ENCODE measurements at places on chromosomes 11 and 22.
A peak's percentile ranks its signal among the peaks of the same experiment; 100 is the strongest.

GRCh38 chr11:60316317-60316716, 10.7 kb upstream of the MS4A6E start:
- DNase-seq: no peak

DNA sequence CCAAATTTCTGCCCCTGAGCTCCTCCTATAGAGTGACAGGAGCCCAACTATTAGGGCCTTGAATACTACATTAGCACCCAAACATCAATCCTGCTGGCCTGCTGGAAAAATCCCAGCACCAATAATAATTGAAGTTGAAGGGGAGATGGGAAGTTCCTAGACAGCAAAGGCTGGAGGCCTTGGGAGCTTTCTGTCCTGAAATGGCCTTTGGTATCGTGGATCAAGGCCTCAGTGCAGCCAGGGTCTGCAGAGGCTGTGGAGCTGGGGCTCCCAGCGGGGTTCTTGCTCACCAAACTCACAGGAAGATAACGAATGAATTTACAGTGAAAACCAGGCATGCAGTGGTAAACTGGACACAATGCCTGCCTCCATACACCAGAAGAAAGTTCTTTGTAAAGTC, 9.2 kb upstream of the MICALL1 start:
- DNase-seq: no peak

- no peak for DNase-seq
Measured at GRCh38 chr11:78094250-78094649, 14.6 kb upstream of the NDUFC2 start.

DNA sequence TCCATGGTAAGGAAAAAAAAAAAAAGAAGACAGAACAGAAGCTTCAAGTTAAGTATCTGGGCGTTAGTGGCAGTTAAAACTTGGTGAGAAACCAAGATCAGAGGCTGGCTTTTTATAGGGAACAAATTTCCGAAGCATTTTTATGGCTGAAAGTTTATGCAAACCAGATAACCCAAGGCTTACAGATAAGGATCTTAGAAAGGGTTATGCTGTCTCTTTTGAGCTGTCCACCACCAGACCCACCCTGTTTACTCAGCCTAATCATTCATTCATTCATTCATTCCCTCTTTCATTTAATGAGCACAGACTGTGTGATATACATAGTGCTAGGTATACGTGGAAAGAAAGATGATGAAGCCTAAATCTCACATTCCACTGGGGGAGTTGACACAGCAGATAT, 89.5 kb downstream of the ME3 start:
- DNase-seq: no peak

DNA sequence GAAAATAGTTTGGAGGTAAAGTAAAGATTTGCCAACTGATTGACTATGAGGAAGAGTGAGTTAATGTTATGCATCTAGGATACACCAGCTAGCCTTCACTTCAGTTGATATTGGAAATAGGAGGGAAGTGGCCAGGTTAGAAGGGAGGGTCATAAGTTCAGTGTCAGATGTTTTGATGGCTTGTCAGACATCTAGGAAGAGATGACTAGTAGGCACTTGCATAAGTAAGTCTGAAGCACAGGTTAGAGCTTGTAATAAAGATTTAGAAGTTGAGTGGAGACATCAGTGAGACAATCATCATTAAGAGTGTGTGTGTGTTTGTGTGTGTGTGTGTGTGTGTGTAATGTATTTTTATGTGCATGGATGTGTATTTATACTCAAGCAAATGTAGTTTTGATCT, 146.1 kb downstream of the OR4C45 start:
- DNase-seq: no peak

GRCh38 chr22:42947211-42947990, 67.5 kb downstream of the PACSIN2 start:
- no peak for DNase-seq

DNA sequence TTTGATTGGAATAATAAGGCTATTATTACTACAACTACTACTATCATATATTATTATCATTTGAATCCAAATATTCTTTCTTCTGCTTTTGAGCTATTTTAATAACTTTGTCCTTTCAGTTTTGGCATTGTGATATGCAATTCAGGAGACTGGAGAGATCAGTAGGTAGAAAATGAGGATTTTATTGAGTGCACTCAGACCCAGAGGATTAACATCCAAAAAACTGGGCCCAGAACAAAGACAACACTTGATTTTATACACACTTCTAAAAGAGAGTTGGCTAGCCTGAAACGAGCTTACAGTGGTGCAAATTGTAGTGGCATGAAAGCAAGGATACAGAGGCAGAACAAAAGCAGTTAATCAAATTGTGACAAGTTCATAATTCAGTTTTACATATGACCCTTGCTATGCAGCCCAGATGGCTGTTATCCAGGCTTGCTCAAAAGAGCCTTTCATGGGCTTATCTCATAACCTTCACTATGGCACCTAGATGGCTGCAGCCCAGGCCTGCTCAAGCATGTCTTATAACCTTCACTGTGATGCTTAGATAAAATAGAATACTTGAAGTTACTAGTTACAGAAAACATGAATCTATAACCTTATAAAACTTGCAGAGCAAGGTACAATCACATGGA, 796.3 kb upstream of the RAG2 start:
- DNase-seq: no peak

DNA sequence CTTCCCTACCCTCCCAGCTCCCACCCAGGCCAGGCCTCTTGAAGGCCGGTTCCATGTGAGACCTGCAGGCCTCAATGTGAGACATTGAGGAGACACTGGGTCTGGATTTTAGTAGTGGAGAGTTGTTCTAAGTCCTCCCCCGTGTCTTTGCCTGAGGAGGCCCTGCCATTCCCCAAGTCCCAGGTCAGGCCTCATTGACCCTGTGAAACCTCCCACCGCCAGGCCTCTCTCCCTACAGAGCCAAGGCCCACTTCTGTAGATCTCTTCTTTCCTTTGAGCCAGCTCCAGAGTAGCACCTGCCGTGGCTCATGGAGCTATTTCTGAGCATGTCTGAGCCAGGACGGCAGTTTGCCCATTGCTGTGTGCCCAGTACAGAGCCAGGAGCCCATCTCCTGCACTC, 1419.6 kb downstream of the TBC1D22A start:
- no peak for DNase-seq

GRCh38 chr22:26646158-26646557, 11.2 kb upstream of the MIAT start:
- no peak for DNase-seq

GRCh38 chr22:44735518-44736428, 16.6 kb upstream of the ARHGAP8 start:
- DNase-seq: peak; percentile 71

GRCh38 chr11:95886462-95886861, 37.4 kb downstream of the MTMR2 start:
- DNase-seq: no peak

- no peak for DNase-seq
Measured at GRCh38 chr11:94790661-94791180, 22.6 kb downstream of the AMOTL1 start.

GRCh38 chr11:132784441-132784840, 747.9 kb downstream of the OPCML start:
- DNase-seq: no peak

DNA sequence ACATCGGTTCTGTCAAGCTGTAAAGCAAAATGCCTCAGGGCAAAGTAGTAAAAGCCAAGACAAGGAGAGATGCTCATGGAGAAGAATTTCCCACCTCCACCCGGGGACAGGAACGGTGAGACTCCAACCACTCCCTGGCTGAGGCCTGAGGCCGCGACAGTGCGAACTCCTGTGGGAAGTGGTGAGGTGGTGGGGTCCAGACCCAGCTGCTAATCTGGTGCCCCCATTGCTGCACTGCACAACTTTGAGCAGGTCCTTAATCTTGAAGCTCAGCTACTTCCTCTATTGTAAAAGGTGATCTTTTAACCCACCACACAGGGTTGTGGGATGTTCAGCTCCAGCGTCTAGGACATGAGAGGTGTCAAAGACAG, 83.9 kb downstream of the ZC3H12C start:
- DNase-seq: no peak

DNA sequence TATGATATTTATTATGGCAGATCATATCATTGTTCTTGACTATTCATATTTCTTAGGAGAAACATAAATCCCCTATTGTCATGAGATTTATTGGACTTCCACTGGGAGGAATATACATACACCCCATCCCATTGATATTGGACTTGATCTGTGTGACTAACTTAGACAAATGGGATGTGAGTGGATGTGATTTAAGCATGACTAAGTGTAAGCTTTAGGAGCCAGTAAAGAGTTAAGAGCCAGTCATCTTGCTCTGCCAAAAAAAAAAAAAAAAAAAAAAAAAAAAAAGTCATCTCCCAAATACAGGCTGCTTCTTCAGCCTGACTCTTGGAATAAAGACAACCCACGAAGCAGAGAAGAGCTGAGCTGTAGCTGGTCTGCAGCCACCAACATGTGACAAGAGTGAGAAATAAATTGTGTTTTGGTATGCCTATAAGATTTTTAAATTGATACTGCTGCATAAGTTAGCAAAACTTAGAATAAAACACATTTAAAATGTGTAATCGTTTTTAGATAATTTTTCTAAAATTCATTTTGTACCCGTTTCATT, 595.0 kb upstream of the LRRC4C start:
- DNase-seq: no peak

DNA sequence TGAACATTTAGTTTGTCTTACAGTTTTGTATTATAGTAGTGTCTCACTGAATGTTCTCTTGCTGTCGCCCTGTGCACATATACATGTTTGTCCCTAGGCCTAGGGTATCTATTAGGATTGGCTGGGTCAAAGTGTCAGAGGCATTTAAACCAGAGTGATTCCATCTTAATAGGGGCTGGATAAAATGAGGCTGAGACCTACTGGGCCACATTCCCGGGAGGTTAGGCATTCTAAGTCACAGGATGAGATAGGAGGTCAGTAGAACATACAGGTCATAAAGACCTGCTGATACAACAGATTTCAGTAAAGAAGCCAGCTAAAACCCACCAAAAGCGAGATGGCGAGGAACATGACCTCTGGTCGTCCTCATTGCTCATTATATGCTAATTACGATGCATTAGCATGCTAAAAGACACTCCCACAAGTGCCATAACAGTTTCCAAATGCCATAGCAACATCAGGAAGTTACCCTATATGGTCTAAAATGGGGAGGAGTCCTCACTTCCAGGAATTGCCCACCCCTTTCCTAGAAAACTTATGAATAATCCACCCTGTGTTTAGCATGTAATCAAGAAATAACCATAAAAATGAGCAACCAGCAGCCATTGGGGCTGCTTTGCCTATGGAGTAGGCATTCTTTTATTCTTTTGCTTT, 82.6 kb downstream of the LDLRAD3 start:
- DNase-seq: no peak

GRCh38 chr22:48424201-48424627, 1403.5 kb downstream of the BRD1 start:
- DNase-seq: no peak

GRCh38 chr11:78344676-78345075, 72.9 kb downstream of the GAB2 start:
- DNase-seq: no peak

DNA sequence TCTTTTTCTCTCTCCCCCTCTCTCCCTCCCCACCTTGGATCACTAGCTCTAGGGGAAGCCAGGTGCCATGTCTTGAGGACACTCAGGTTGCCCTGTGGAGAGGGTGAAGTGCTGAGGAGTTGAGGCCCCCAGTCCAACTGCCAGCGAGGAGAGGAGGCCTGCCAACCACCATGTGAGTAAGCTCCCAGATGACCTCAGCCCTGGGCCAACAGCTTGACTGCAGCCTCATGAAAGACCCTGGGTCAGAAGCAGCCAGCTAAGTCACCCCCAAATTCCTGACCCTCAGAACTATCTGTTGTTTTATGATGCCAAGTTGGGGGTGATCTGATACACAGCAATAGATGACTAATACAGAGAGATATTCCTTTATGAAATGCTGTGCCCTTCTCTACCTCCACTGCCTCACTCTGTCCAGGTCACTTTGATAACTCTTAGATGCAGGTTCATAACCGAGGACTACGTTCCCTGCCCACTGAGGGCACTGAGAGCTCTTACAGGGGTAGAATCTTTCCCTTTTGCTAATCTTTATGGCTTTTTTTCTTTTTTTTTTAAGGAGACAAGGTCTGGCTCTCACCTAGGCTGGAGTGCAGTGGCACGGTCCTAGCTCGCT, 8.0 kb downstream of the ARFGAP3 start:
- no peak for DNase-seq

GRCh38 chr11:115488945-115489344, 15.3 kb downstream of the CADM1 start:
- DNase-seq: no peak

DNA sequence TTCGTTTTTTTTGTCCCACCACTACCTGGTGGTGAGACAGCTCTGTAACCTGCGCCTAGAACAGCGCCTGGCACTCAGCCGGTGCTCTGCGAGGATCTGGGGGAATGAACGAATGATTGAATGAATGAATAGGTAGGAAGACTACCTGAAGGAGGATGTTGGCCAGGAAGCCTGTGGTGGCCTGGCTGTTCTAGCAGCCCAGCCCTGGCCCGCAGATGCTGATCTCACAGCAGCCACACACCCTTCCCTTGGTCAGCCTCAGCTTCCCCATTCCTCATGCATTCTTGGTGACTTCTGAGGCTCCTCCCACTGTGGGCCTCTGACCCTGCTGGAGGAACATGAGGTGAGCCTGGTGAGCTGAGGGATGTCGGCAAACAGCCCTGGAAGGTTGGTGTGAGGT, 3.7 kb downstream of the TRPM5 start:
- no peak for DNase-seq

GRCh38 chr11:86262387-86262786, 17.8 kb downstream of the EED start:
- no peak for DNase-seq

DNA sequence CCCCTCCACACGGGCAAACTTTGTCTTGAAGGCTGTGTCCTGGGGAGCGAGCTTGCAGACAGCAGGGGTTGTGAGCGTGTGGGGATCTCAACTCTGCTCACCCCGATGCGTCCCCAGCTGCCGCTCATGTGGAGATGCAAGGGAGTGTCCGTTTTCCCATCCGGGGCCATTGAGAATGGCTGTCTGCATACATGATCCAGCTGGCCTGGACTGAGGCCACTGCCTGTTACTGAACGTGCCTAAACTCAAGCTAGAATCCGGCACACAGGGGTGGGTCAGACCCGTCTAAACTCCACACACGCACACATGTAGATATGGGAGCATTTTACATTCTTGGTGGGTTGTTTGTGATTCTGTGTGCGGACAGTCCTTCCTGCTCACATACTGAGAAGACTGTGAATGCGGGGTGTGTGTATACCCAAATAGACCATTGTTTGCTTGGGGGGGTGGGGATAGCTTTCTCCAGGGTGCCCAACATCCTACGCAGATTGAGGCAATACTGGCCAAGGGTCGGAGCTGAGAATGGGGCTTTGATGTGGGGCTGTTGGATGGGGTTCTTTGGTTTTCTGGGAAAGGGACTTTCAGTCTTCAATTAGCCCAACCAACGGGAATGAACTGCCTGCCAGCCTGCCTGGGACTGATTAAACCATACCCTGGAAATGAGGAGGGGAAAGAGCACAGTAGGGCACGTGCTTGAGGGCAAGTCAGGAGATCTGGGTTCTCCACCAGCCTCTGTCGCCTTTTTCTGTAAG, 60.4 kb downstream of the ST3GAL4 start:
- DNase-seq: no peak

- peak; percentile 72 for DNase-seq
Measured at GRCh38 chr11:48013269-48013901, 33.0 kb downstream of the PTPRJ start.

GRCh38 chr11:13726456-13726855, 58.0 kb downstream of the FAR1 start:
- no peak for DNase-seq

All from CD4-positive, alpha-beta T cell treated with Interleukin-4 for 1 hour (primary cell).